ENCODE measurements at places on chromosomes 11 and 22.

- no peak for DNase-seq
Measured at GRCh38 chr11:121767433-121767832, 314.7 kb upstream of the SORL1-AS1 start.

GRCh38 chr11:78691215-78691614 lies 116.6 kb upstream of the NARS2 start:
- no peak for DNase-seq

DNA sequence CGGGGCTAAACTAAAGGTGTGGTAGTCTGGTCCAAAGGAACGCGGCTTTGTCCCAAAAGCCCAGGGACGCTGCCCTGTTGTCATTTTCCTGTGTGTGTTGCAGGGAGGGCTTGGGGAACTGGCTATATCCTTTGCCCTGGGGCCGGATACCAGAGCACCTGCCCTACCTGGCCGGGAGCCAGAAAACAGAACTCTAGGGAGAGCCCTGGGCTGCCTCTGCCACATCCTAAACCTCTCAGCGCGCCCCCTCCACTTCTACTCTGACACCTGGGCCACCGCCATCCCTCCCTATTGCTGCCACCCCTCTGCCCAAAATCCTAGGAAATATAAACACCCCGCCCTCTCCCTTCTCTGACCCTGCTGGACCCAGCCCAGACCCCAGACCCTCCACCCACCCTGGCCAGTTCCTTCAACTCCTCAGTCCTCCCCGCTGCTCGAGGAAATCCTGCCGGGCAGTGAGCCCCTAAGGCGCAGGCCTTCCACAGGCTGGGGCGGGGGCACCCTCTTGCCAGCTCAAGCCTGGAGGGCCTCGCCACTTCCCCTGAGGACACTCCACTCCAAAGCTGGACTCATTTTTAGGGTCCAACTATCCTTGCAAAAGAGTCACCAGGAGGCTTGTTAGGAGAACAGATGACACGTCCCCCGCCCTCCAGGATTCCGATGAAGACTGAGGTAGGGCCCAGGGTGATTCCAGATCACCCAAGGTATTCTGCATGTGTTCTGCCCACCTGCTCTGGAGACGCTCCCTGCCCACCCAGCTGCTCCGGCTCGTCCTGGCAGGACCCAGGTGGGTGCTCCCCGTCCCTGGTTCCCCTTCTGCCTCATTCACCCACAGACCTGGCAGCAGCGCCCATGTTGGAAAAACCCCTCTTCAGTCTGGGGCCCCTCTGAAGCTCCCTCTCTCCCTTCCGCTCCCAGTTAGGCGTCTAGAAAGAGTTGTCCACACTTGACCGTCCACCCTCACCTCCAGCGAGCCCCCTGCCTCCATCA lies 12.2 kb downstream of the KCTD17 start:
- no peak for DNase-seq

DNA sequence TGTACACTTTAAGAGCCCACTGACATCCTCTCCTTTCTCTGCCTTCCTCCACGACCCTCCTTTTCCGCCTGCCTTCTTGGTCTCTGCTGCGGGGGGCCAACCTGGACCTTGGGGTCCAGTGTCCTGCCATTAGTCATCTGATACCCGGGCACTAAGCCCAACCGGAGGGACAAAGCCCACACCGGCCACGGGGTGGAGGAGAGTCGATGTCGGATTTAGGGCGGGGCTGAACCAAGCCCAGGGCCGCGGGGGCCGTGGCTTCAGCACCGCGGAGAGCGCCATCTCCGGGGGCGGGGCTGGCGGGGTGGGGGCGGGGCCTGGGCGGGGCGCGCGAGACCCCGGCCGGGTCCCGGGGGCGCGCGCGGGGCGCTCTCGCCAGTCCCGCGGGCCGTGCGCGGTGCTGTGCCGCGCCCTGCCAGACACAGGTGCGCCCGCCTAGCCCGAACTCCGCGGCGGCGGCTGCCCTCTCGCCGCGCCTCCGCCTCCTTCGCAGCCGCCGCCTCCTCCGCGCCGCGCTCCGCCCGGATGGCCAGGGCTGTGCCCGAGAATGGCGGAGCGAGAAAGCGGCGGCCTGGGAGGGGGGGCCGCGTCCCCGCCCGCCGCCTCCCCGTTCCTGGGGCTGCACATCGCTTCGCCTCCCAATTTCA lies at the start of gene MAPK8IP1:
TSS of gene MAPK8IP1 (plus strand) at position 378 of the 647 bp plus-strand sequence. CDS start at position 548, 170 bp downstream.
- no peak for DNase-seq

DNA sequence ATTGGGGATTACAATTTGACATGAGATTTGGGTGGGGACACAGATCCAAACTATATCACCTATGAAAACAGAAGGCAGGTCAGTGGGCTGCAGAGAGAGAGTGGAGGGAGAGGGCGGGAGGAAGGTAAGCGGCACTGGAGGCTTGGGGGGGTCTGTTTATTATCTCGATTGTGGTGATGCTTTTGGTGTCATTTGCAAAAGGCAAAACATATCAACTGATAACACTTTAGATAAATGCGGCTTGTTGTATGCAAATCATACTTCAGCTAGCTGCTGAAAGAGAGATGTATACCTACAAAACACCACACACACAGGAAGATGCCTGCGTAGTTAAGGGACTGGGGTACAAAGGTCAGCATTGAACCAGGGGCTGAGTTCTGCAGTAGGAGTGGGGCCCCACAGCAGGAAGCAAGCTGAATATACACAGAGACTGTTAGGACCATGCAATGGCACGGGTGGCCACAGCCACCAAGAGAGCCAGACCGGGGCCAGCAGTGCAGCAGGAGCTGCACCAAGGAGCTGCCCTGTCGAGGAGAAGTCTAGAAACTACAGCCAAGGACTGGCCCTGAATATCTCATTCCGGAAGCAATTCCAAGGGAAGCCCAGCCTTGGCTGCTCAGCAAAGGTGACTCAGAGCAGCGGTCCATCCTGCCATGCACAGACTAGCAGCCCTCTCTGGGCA lies 23.8 kb upstream of the TOLLIP start:
- no peak for DNase-seq

GRCh38 chr22:27198518-27199035 lies 541.2 kb downstream of the MIAT start:
- DNase-seq = no peak

DNA sequence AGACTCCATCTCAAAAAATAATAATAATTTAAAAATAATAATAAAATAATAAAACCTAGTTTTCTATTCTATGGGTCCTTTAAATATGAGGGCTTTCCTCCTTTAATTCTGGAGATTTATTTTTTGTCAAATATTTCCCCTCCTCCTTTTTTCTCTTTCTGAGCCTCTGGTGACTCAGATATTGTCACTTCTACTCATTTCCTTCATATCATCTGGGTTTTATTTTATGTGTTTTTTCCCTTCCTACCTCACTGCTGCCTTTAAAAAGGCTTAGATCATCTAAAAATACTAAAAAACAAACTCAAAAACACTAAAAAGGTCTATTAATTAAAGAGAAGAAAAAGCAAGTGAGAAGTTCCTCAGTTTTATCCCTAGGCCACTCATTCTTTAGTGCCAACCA lies 138.9 kb downstream of the SPON1 start:
- DNase-seq = no peak

- no peak for DNase-seq
Measured at GRCh38 chr22:47598864-47599263, 836.4 kb downstream of the TBC1D22A start.

DNA sequence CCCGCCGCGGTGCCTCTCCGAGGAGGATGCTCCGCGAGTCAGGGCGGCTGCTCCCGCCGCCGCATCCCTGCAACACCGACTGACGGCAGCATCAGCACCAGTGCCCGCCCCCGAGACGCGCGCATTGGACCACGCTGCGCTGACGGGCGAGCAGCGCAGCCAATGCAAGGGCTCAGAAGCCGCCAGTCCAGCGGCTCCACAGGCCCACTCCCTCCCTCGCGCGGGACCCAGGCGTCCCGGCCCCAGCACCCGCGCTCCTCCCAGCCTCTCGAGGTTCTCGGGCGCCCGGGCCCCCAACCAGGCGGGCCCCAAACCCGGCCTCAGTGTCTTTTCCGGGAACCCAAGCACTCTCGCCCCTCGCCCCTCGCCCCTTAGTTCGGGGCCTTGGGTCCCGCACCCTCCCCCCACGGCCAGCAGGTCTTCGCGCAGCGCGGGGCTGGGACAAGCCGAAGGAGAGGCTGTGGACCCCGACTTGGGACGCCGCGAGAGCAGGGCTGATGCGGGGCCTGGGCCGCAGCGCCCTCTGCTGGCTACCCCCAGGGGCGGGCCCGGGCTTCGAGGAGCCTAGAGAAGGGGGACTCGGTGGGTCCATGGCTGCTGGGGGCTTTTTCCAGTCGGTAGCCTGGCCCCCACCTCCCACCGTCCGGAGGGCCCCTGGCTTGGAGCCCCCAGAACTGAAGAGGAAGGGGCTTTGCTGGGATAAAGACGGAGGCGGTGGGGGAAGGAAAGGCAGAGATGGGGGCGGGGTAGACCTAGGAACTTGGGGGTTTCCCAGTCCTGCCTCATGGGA lies at the start of gene NRXN2:
TSS of gene NRXN2 (minus strand) at position 81 of the 790 bp plus-strand sequence. CDS start 9,498 bp downstream, outside the sequence.
- DNase-seq = no peak

DNA sequence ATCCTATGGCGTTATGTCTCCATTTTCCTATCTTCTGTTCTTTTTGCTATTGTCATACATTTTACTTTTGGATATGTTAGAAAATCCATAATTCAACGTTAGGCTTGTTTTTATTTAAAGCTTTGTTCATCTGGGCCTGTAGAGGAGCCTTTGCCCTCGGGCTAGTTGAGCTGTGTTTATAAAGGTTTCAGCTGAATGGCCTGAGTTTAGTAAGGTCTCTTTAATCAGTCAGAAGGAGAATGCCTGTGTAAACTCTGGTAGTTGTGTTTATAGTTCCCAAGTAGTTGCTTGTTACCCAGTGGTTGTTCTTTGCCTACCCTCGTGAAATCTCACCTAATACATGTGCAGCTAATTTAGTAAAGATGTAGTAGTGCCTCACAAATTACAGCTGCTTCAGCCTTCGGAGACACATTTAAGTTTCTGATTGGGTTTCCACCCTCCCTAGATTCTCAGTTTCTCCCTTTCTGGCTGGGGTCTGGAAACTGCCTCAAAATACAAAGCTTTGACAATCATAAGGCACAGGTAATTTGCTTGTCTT lies 33.1 kb downstream of the MTMR3 start:
- no peak for DNase-seq

Data from esophagus squamous epithelium (tissue), 5 donors.